ENCODE measurements at places on chromosomes 6 and 20.

DNA sequence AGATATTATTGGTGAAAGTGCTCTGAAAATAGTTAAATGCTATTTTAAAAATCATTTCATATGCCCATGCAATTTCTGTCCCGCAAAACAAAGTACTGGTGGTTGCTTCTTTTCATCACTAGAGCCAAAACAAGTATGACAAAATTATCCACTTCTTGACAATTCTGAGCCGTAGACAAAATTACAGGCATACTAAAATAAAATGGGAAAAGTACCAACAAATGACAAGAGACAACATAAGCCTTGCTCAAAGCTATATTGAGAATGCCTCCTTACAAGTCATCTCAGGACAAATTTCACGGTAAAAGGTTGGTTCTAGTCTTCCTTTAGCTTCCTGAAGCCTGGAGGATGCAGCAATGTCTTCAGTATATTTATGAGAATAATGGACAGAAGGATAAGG lies 28.9 kb downstream of the NDRG3 start:
- DNase-seq: no peak

DNA sequence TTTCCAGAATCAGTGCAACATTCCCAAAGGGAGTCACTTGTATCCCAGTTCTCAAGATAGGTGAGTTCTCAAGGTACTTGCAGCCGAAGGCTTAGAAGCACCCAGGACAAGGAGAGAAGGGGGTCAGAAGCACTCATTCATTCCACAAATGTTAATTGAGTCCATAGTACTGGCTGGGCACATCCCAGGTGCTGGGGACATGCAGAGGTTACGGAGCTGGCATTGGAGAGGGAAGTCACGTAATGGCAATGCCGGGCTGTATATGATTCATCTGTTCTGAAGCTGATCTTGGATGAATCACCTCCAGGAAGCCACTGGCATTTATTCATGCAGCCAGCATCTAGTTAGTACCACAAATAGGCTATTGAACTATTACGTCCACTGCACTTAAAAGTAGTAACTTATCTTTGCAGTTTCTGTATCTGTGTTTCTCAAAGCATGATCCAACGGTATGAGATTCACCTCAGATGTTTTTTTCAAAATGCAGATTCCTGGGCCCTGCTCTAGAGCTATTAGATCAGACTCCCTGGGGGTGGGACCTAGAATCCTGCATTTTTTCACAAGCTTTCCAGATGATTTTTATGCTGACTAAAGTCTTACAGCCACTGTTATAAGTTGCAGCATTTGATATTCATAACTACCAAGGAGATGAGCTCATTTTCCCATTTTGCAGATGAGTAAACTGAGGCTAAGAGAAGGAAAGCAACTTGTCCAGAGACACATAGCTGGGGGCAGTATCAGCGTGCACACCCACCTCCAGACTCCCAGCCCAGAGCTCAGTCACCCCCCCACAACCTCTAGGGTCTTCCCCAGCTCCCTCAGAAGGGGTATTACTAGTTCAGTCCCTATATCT lies 44.1 kb upstream of the ID1 start:
- no peak for DNase-seq

DNA sequence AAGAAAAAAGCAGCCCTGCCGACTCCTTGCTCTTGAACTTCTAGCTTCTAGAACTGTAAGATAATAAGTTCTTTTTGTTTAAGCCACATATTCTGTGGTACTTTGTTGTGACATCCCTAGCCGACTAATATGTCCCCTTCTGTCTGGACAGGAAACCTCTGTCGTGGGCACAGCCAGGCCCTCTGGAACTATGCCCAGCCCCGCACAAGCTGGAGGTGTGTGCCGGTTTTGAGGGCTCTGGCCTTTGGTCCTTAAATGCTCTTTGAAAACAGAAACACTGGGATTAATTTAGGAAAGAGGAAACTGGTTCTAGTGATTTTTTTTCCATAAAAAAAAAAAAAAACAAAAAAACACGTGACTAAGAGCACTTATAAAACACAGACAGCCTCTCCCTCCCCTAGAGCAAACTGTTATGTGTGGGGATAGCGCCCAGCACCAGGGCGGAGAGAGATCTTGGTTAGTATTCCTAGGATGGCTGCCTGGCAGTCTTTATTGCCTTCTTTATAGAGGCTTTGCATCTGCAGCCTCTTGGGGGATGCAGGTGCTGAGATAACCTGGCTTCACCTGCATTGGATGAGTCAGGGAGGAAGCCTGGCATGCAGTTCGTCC lies 244.3 kb downstream of the NFATC2 start:
- no peak for DNase-seq

- no peak for DNase-seq
Measured at GRCh38 chr20:50305636-50306477, 115.2 kb downstream of the CEBPB start.

DNA sequence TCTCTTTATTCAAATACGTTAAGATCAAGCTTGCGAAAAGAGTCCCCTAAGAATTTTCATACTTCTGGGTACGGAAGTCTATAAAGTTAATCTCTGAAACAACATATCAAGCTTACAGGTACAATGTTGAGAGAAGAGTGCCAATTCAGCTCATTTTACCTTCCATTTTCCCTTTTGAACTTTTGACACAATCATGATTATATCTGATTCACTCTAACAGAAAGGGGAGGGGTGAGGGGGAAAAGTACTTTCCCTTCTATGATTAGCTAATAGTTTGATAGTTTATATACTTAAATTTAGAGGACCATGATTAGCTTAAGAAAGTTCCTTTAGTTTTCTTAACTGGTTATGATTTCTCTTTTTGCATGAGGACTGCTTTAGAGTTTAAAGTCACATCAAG lies 33.5 kb downstream of the SNX3 start:
- no peak for DNase-seq

DNA sequence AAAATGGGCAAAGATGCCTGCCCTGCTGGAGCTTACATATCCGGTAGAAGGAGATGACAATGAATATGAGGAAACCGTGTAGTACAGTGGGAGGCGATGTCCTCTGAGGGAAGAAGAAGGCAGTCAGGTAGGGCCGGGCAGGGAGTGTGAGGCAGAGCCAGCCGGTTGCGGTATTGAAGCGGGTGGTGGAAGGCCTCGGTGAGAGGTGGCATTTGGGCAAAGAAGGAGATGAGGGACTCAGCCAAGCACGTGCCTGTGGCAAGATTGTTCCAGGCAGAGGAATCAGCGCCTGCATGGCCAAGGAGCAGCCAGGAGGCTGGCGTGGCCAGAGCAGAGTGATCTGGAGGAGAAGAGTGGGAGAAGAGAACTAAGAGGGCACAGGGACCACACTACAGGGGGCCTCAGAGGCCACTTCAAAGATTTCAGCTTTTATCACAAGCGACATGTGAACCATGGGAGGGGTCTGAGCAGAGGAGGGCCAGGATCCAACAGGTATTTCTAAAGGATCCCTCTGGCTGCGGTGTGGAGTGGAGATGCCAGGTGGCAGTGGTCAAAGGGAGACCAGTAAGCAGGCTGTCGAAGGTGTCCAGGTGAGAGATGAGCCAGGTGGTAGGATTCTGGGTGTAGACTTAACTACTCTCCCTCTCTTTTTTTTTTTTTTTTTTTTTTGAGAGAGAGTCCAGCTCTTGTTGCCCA lies 13.8 kb downstream of the MDFI start:
- no peak for DNase-seq
